Placental pericyte (primary cell): ENCODE measurements at places on chromosomes 3 and 15. TPM values are rescaled to one million over a fixed set of nuclear protein-coding genes. Genes with fewer than 3 reads are reported as not detected.

Gene CLDN18
- not detected in 2 replicates for total RNA-seq

Gene JMJD7
- total RNA-seq: 3.9 and 6.0 TPM in 2 replicates

Gene EIF4E3
- total RNA-seq: 0.72 and 1.8 TPM in 2 replicates

Gene KCNAB1
- not detected in 2 replicates for total RNA-seq

Gene P2RY13
- not detected in 2 replicates for total RNA-seq

Gene PROS1
- 6.2 and 12.3 TPM in 2 replicates for total RNA-seq

Gene MELTF
- total RNA-seq: 1.7 and 7.9 TPM in 2 replicates

Gene KLF13
- 26.0 and 55.5 TPM in 2 replicates for total RNA-seq

Gene PIGB
- 7.7 and 10.5 TPM in 2 replicates for total RNA-seq

Gene CCR1
- 0.86 TPM in 1 of 2 replicates, not detected in the other for total RNA-seq

Gene CLDN11
- 195 and 1,687 TPM in 2 replicates for total RNA-seq

Gene IREB2
- total RNA-seq: 24.1 and 24.8 TPM in 2 replicates

Gene TMEM45A
- total RNA-seq: 28.0 and 33.6 TPM in 2 replicates

Gene SLC28A2
- total RNA-seq: not detected in 2 replicates

Gene ISLR2
- under 0.01 and 0.72 TPM in 2 replicates for total RNA-seq

Gene TMEM212
- total RNA-seq: not detected in 2 replicates

Gene SCN11A
- total RNA-seq: under 0.01 TPM in 2 replicates

Gene STAB1
- under 0.01 and 0.57 TPM in 2 replicates for total RNA-seq

Gene NEK4
- total RNA-seq: 23.2 and 34.8 TPM in 2 replicates

Gene SLC15A2
- under 0.01 and 0.22 TPM in 2 replicates for total RNA-seq

Gene LYZL4
- not detected in 2 replicates for total RNA-seq

Gene MORC1
- total RNA-seq: not detected in 2 replicates

Gene FGF7
- total RNA-seq: 60.8 and 405 TPM in 2 replicates

Gene CHRD
- under 0.01 and 0.29 TPM in 2 replicates for total RNA-seq

Gene SYNM
- total RNA-seq: 6.8 and 10.6 TPM in 2 replicates

Gene HTR3E
- total RNA-seq: not detected in 2 replicates

Gene PATL2
- 0.44 and 1.9 TPM in 2 replicates for total RNA-seq

Gene LIPC
- 0.29 and 0.88 TPM in 2 replicates for total RNA-seq

Gene DUOXA2
- not detected in 2 replicates for total RNA-seq

Gene SPATA12
- total RNA-seq: not detected in 2 replicates

Gene FBXL2
- 9.0 and 11.5 TPM in 2 replicates for total RNA-seq

Gene GRIP2
- 0.44 and 2.7 TPM in 2 replicates for total RNA-seq

Gene TJP1
- total RNA-seq: 84.9 and 114 TPM in 2 replicates

Gene CD96
- under 0.01 TPM in 1 of 2 replicates, not detected in the other for total RNA-seq

Gene ROPN1
- not detected in 2 replicates for total RNA-seq

Gene CFAP92
- total RNA-seq: 0.14 TPM in 1 of 2 replicates, not detected in the other

Gene NRROS
- total RNA-seq: 1.3 and 2.0 TPM in 2 replicates

Gene QRICH1
- total RNA-seq: 139 and 158 TPM in 2 replicates

Gene HOMER2
- 1.3 and 2.0 TPM in 2 replicates for total RNA-seq

Gene POTEB2
- not detected in 2 replicates for total RNA-seq

Gene NAALADL2
- total RNA-seq: 2.7 and 4.2 TPM in 2 replicates

Gene MAN2C1
- 115 and 135 TPM in 2 replicates for total RNA-seq

Gene PLSCR4
- 8.4 and 23.4 TPM in 2 replicates for total RNA-seq

Gene THRB
- total RNA-seq: 0.66 and 2.3 TPM in 2 replicates

Gene ADAMTS7
- 7.7 and 18.8 TPM in 2 replicates for total RNA-seq

Gene SLC7A14
- total RNA-seq: 1.4 and 3.9 TPM in 2 replicates

Gene B3GALNT1
- total RNA-seq: 12.3 and 16.8 TPM in 2 replicates

Gene IL17RC
- total RNA-seq: 43.4 and 46.4 TPM in 2 replicates
